ENCODE measurements at places on chromosomes 2 and 18.
A peak's percentile ranks its signal among the peaks of the same experiment; 100 is the strongest.

- no peak for DNase-seq
Observed at GRCh38 chr18:70243131-70243929, 37.8 kb upstream of the RTTN start.

DNA sequence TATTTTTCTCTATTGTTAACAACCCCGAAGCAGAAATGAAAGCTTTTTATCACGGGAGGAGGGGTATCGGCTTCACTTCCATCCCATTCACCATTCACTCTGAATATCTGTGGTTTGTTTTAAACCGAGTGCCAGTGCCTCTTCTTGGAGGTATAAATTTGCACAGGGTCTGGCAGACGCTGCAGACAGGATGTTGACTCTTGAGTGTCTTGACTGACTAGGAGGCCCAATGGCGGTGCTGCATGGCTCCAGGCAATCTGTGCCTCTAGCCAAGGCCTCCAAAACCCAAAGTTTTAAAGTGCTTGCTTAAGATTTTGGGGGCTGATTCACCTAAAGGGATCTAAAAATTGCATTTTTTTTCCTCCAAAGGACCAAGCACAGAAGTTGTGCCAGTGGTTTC, 183.8 kb downstream of the LTBP1 start:
- no peak for DNase-seq

DNA sequence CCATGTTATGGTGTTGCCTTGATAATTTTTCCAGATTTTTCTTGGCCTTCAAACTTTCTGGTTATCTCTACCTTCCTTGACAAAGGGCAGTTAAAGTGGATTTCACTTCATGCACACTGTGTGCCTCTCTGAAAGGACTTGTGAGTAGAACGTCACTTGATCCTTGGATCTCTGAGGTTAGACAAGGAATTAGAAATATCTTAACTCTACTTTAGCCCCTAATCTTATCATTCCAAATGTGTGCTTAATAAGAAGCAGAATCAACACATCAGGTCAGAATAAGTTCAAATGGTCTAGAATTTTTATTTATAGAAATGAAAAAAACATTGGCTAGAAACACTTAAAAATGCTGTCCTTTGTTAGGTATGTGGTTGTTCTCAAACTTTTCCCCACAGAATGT, 205.7 kb downstream of the TPGS2 start:
- DNase-seq, result no peak

- DNase-seq, result no peak
Observed at GRCh38 chr2:60091894-60092293, 461.6 kb downstream of the BCL11A start.

- no peak for DNase-seq
Observed at GRCh38 chr2:85264471-85264870, 63.3 kb downstream of the TGOLN2 start.

DNA sequence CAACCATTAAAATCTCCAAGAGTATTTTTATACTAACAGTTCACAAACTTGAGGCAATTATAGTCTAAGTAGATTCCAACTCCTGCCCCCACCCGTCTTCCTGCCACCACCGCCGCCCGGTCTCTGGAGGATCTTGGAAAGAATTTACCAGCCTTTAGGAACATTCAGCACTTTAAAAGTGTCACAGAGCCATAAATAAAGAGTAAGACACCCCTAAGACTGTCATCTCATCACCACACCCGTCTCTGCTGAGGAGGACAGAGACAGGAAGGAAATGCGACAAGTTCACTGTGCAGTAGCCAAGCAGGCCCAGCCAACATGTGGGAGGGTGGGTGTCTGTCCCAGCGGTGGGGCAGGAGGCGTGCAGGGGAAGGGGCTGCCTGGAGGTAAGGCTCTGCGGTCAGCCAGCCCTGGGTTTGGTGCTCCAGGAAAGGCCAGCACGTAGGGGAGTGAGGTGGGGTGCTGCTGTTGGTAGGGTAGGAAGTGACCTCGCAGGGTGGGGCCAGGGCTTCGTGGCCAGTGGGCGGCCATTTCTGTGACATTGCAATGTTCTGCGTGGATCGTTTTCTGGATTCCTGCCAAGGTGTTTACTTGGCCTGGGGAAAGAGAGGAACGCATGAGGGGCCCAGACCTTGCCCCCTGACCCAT, 111.6 kb downstream of the FAM210A start:
- DNase-seq, result no peak

DNA sequence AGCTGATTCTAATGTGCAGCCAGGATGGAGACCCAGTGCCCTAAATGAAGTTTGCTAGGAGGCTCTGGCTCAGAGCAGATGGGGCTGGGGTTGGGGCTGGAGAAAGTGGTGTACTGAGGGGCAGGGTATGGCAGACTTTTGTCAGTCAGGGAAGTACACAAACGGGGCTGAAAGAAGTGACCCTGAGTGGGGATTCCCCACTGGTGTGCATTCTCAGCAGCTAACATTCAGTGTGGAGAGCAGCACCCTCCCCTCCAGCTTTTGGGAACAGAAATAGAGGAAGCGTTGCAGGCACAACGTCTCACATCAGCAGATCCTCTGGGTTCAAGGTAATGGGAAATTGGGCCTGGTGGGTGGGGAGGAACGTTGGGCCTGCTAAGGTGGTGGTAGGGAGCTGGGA, 89.1 kb upstream of the GCFC2 start:
- no peak for DNase-seq

GRCh38 chr2:161230959-161231358, 70.7 kb downstream of the TANK start:
- DNase-seq, result no peak

- no peak for DNase-seq
Observed at GRCh38 chr2:187003611-187004010, 154.6 kb upstream of the ZSWIM2 start.

- DNase-seq, result no peak
Observed at GRCh38 chr2:239355139-239355538, 45.7 kb downstream of the HDAC4 start.

DNA sequence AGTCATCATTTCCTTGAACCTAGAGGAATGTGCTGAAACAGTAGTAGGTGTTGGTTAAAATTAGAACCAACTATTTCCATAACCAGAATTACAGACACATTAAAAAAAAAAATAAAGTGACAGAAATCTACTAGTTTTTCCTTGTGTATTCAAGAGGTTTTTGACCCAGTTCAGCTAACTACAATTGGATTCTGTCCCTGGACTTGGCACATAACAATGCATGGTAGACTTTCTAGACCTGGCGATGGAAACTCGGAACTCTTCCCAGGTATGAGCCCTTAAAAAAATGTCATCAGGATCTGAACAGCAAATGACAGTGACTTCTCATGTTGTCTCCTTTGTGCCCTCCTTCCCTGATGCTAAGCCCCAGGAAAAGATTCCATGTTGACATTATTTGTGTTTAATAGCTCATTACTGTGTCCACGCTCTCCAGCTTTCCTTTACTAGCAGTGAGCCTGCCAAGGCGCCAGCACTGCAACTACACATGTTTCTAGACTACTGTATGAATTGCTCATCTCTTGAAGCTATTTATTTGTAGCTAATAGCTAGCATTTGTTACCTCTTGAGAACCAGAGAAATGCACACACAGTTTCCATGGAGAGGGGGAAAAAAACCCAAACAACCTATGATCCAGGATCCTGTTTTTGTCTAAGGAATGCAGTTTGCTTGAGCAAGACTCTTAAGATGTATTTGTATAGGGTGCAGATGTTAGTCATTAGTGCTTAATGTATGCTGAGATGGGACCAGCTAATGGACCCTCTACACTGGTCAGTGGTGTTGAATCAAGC, 148.5 kb downstream of the FMNL2 start:
- no peak for DNase-seq

DNA sequence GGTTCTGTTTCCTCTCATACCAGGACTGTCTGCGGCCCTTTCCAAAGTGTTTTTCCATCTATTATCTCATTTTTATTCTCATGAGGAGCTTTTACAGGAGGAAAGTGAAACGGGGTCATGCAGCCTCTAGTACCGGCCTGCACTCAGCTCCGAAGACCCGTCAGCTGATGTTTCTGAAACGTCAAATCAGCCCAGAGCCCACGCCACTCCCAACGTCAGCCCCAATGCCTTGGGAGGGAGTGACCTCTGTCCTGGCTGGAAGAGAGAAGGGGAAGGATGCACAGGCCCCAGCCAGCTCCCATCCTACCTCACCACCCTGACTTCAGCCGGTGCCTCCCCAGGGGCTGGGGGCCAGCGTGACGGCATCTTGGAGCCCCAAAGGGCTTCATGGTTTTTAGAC, 58.5 kb downstream of the ADCY3 start:
- DNase-seq, result no peak

GRCh38 chr2:158809816-158810215, 14.7 kb downstream of the DAPL1 start:
- DNase-seq, result no peak

- DNase-seq, result no peak
Observed at GRCh38 chr18:28078298-28078697, 98.6 kb downstream of the CDH2 start.

DNA sequence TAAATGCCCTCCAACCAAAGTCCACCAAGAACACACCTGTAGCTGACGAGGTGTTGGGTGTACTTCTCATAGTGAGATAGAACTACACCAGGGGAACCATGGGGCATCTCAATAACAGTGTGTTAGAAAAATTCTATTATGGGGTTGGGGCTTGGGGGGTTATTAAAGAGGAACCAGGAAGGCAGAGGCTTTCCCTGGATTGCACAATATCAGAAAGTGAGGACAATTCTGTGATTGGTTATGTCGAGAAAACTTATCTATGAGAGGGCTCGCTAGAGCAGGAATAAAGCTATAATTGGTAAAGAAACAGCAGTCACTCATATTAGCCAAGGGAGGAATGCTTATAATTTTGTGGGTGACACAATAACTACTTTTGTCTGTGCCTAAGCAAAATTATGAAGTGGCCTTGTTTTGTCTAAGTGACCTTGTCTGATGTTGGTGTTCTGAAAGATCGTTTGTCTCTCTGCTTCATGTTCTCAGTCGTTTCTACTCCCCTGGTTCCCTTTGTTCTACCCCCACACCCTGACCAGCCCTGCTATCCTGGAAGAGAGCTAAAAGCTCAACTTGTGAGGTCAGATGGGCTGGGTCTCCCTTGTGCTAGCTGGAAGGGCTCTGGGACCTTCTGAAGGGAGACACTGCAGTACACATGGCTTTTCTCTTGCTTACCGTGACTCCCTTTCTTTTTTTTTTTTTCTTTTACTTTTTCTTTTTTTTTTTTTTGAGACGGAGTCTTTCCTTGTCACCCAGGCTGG, 21.6 kb upstream of the INO80C start:
- no peak for DNase-seq

DNA sequence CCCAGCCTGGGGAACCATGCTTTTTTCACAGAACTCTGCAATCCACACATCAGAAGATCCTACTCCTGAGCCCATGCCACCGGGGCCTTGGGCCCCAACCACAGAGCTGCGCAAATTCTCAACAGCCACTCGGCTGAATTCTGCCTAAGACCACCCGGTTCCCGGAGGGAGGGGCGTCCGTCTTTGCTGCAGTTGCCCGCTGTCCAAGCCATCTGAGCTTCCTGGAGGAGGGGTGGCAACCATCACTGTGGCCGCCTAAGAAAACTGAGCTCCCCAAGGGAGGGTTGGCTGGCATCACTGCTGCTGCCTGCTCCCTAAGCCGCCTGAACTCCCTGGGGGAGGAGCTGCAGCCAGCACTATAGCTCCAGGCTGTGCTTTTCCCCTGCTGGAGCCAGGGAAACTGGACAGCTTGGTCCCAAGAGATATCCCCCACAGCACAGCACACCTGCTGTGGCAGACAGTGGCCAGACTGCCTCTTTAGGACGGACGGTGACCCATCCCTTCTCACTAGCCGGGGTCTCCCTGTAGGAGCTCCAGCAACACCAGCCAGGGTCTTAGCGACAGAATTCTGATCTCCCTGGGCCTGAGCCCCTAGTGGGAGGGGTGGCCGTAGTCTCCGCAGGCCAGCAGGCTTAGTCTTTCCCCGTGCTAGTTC, 1411.6 kb upstream of the CDH2 start:
- DNase-seq, result no peak

- DNase-seq, result no peak
Observed at GRCh38 chr2:16466133-16466820, 199.4 kb downstream of the CYRIA start.

GRCh38 chr2:18178736-18179349, 300.4 kb downstream of the KCNS3 start:
- peak; percentile 2 for DNase-seq

- no peak for DNase-seq
Observed at GRCh38 chr18:35077937-35078336, 36.7 kb downstream of the MAPRE2 start.

DNA sequence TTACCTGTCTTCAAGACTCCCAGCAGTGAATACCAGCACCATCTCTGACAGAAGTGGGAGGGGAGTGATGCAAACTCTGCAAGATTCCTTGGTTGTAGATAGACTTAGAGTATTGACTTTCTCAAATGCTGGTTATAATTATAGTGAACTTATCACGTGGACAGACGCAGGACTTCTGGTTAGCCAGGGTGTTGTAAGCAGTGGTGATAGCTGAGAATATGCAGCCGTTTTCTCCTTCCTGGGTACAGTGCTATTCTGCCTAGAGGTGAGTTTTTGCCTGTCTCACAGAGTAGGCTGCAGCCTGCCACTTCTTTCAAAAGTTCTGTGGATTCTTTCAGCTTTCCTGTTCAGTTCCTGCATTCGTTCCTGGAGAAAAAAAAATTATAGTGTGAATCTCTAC, 733 bp upstream of the CXCR2 start:
- DNase-seq, result no peak

GRCh38 chr18:77059294-77059916, 73.2 kb downstream of the MBP start:
- DNase-seq, result no peak

- DNase-seq, result peak; percentile 5
Observed at GRCh38 chr18:9333441-9334328, 888 bp upstream of the TWSG1 start.

- DNase-seq, result no peak
Observed at GRCh38 chr2:145918951-145919350, 1399.0 kb upstream of the ZEB2 start.

GRCh38 chr2:219906114-219907010, 278.9 kb downstream of the SLC4A3 start:
- DNase-seq, result no peak

DNA sequence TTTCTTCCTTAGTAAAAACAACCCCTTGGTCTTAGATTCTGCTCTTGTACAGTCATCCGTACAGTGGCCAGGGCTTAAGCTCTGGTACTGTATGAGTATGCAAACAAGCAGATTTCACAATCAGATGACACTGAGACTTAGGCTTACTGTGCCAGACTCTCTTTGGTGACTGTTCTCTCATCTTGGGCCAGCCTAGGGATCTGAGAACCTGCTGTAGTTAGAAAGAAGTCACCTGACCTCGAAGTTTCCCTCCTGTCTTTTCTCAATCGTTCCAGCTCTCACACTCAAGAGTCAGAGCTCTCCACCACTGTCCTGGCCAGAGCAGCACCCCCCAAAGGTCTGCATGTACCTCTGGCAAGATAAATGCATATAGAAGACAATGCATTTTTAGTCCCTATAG, 63.2 kb downstream of the ZEB2 start:
- DNase-seq, result no peak

- no peak for DNase-seq
Observed at GRCh38 chr18:33560686-33561370, 17.2 kb upstream of the ASXL3 start.

GRCh38 chr18:360676-361075, 92.8 kb upstream of the THOC1 start:
- DNase-seq, result no peak

Measured in activated T-cell treated with anti-CD3 and anti-CD28 coated beads for 1 hour (primary cell).